Heart left ventricle (tissue), 16 donors: ENCODE measurements at places on chromosomes 3 and 15.
A peak's percentile ranks its signal among the peaks of the same experiment; 100 is the strongest.

GRCh38 chr15:61815356-61816083, 244.7 kb downstream of the VPS13C start:
- no peaks in the 10 kb centered on the region for H3K4me1 ChIP-seq
- no peaks in the 10 kb centered on the region for H3K27me3 ChIP-seq
- no peak for DNase-seq
- H3K36me3 ChIP-seq = no peaks in the 10 kb centered on the region
- H3K4me3 ChIP-seq = no peak overlapping the region

DNA sequence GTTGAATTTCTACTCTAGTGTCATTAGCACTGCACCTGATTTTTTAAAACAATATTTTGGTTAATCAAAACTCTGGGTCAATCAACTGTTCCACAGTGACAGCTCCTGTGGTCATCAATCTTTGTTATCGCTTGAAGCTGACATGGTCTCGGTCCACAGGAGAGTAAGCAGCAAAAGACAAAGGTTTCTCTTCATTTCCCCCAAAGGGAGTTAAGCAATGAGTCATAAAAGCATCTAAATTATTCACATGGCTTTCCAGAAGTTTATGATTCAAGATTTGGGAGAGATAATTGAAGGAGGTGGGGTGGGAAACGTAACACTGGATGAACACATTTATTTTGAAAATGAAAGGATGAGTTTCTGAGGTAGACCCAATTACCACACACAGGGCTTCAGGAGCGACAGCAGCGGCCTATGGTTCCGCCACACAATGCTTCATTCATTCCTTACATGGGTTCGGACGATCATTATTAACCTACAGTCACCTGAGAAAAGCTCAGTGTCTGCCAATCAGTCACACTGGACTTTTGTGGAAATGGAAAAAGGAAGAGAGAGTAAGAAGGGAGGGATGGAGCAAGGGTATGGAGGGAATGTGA, 505.1 kb downstream of the FHIT start:
- H3K27me3 ChIP-seq = no peaks in the 10 kb centered on the region
- H3K27ac ChIP-seq = no peak overlapping the region

GRCh38 chr15:80996247-80996646, 4.5 kb upstream of the TLNRD1 start:
- no peaks in the 10 kb centered on the region for H3K36me3 ChIP-seq
- peaks cover 23% of the 10 kb centered on the region for H3K4me1 ChIP-seq
- H3K27ac ChIP-seq = no peak overlapping the region
- no peak overlapping the region for H3K4me3 ChIP-seq

GRCh38 chr15:25437777-25438600, 835 bp downstream of the UBE3A start:
- H3K4me1 ChIP-seq = peaks cover 47% of the 10 kb centered on the region
- no peaks in the 10 kb centered on the region for H3K36me3 ChIP-seq
- no peaks in the 10 kb centered on the region for H3K27me3 ChIP-seq
- H3K4me3 ChIP-seq = peak overlapping the region; percentile 79
- peak; percentile 60 for DNase-seq
